Neural crest cell (in vitro differentiated cells): ENCODE measurements at places on chromosomes 2 and 18.

DNA sequence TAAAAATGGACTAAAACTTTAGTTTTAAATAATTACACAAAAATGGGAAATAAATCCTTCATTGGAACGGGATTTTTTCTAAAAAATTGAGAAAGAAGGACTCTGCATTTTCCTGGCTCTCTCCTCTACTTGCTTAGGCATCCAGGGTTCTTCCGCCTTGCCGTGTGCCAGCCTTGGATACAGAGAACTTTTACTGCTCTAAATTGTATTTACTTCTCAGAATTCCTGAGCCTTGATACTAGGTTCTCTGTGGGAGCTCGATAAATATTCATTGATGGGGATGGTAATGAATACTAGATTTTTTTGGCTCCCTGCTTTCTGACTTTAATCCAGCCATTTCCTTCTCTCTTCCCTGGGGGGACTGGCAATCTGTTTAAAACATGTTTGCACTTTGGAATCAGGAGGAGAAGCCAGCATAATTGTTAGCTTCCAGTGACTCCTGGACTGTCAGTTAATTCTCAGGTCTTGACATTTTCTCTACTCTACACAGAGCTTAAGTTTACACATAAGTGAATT, 746.1 kb upstream of the LRRTM1 start:
- DNase-seq: no peak

- no peak for DNase-seq
These were observed 38.8 kb downstream of the LIMS1 start for GRCh38 chr2:108573061-108573460.

DNA sequence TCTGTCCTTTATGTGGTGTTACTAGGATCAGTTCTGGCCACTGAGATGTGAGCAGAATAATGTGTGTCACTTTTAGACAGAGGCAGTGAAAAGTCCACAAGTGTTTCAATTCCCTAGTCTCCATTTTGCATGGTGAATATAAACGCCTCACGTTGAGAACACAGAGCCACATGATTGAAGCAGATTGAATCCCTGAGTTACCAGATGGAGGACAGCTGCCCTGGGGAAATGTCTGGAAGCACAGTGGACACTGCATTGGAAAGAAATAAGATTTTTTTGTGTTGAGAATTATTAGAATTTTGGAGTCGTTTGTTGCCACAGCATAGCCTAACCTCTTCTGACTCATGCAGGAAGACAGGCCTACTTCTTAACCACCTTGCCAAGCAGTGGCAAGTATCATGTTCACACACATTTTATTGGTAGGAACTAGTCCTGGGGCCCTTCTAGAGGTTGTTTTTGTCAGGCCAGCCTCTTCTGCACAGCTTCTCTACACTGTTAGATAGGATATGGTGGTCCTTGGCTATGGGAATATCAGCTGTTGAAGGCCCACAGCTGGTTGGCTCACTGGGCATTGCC, 188.6 kb downstream of the TMEM182 start:
- DNase-seq: no peak

GRCh38 chr2:67340133-67341011, 56.8 kb upstream of the ETAA1 start:
- no peak for DNase-seq

DNA sequence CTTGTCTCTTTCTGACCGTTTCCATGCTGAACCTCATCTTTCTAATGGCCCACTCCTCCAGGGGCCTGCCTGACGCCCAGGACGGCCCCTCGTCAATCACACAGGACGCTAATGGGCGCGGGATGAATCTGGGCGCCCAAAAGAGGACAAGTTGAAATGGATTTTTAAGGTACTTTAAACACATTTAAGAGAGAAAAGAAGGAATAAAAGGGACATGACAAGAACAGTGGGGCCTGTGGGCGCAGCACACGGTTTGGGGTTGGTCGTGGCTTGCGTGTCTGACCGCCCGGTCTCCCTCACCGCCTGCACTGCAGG, 607 bp upstream of the UBE2F start:
- DNase-seq: no peak

DNA sequence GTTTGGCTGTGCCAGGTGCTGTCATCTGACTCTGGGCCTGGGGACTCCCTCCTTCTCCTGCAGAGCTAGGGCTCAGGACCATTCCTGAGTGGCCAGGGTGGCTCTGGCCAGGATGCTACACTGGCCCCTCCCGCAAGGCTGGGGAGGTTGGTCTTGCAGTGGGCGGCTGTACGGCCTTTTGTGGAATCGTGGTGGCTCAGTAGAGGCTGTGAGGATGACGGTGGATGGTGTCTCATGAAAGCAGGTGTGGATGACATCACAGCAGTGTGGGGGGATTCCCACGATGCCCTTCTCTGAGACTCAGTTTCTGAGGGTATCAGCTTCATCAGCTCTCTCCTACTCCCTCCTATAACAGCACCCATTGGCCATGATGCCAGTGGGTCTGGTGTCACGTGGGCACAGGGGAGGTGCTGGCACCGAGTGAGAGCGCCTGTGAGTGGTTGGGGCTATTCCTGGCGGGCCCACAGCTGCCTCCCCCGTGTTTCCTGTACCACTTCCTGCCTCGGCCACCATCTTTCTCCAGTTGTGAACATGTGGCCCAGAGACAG, 144.2 kb upstream of the HDAC4 start:
- no peak for DNase-seq

DNA sequence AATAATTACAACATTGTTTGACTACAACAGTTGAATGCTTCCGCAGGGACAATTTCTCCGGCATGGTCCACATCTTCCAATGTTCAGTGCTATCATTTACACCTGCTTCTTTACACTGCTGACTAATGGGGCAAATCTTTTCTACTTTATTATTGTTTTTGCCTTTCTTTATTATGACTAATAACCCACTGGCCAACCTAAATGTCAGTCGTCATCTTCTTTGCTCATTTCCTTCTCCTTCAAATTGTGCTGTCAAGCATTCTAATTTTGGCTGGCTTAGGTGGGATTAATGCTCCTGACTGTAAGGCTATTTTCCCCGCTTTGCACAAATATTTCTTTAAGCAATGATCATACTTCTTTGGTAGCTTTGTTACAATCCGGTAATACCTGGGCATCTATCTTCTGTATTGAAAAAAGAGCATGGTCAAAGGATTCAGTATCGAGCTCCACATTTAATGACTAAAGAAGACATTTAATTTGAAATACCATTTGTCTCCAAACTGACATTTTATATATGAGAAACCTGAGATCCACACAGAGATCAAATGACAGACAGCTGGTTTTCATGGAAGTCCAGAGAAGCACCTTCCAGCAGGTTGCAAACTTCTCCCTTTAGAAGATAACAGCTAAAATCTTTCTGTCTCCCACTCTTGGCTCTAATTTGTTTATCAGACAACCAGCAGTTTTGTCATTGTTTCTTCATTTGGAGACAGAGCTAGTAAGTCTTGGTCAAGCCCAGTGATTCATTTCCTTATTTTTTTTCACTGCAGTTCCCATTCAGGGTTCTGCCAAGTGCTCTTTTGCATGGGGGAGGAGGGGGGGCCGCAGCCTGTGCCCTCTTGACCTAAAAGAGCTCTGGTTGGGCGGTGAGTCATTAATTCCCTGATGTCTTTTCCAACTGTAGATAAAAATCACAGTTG, 132.9 kb downstream of the SOCS6 start:
- no peak for DNase-seq

GRCh38 chr2:83956991-83957390, 502.1 kb downstream of the SUCLG1 start:
- no peak for DNase-seq

DNA sequence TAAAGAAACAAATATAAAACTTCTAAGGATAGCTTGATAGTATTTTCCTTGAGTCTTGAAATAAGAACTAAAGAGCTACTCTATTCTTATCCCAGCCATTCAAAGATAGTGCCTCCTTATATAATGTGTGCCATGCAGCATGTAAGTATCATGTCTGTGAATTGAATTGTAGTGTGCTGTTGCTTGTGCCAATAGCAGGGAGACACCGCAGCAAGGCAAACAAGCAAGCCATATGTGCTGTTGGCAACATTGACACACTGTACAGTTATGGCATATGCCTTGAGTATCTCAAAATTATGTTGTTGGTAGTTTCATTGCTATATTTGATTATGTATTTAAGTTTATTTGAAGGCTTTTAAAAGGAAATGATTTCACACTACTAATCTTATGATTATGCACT, 58.2 kb downstream of the ERBB4 start:
- DNase-seq: no peak

GRCh38 chr2:52327641-52328040, 1295.7 kb upstream of the NRXN1 start:
- no peak for DNase-seq

DNA sequence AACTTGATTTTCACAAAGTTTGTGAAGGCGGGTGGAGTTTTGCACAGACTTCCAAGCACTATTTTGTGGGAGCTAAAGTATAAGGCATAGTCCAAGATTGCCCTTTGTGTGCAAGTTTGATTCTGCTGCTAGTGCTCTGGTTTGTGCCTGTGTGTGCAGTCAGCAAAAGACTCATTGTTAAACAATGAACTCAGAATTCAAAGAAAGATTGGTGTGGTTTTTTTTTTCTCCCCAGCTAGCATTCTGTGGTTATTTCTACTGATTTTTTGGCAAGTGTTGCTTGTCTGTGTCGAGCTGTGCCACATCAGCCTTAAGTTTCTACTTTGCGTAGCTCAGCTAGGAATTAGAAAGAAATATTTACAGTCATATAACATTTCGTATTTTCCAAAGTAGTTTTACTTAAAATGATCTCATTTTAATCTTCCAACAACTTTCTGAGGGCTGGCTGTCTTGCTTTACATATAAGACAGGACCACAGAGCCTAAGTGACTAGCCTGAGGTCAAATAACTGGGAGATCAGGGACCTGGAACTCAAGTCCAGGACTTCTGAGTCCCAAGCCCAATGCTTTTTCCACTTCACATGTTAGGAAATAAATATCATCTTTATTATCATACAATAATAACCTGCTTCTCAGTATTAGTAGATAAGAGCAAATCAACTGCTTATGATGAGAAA, 69.8 kb downstream of the BABAM2 start:
- DNase-seq: no peak

GRCh38 chr2:85355073-85355410, 473 bp downstream of the ELMOD3 start:
- DNase-seq: no peak

DNA sequence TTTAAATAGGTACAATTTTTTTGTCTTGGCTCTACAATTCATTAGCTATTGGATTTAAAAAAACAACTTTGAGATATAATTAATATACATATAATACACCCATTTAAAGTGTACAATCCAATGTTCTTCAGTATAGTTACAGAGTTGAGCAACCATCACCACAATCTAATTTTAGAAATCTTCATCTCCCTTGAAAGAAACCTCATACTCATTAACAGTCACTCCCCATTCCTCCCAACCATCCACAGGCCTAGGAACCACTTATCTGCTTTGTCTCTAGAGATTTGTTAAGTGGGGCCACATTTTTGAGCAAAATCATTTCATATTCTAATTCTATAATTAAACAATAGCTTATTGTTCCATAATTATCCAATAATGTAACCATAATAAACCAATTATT, 32.6 kb downstream of the MRPL33 start:
- DNase-seq: no peak

DNA sequence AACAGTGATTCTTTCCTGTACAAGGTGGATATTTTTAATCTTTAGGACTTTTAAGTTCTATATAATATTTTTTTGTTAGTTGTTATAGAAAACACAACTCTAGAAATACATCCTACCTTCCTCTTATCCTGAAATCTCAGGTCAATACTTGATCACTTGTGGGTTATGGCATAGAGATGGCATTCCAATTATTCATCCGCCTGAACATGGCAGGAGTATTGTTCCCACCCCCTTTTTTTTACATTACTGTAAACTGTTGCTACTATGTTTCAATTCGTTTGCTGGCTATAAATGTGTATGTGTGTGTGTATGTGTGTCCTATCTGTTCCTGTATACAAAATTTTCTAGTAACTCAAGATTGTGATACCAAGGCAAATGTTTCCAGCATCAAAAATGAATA, 43.3 kb upstream of the FN1 start:
- DNase-seq: no peak

GRCh38 chr18:48952287-48953103, 1.7 kb upstream of the SMAD7 start:
- DNase-seq: peak; percentile 66

- no peak for DNase-seq
These were observed 70.3 kb upstream of the IL1R2 start for GRCh38 chr2:101921319-101921952.

DNA sequence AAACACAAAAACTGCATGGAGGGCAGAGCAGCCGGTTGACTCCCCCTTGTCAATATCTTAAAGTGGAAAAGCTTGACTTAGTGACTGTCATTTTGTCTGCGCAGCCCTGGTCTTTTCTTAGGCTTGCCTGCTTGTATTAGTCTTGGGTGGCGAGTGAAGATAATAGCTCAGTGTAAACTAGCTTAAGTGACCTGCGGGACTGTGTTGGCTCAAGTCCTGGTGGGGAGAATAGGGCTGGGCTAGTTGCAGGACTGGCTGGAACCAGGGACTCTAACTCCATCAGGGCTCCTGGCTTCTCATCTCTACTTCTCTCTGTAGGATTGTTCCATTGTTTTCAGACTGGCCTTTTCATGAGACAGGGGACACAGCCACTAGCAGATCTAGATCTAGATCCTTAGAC, 8.1 kb upstream of the ATG16L1 start:
- no peak for DNase-seq

- no peak for DNase-seq
These were observed 59.8 kb downstream of the DNMT3A start for GRCh38 chr2:25281941-25282340.

DNA sequence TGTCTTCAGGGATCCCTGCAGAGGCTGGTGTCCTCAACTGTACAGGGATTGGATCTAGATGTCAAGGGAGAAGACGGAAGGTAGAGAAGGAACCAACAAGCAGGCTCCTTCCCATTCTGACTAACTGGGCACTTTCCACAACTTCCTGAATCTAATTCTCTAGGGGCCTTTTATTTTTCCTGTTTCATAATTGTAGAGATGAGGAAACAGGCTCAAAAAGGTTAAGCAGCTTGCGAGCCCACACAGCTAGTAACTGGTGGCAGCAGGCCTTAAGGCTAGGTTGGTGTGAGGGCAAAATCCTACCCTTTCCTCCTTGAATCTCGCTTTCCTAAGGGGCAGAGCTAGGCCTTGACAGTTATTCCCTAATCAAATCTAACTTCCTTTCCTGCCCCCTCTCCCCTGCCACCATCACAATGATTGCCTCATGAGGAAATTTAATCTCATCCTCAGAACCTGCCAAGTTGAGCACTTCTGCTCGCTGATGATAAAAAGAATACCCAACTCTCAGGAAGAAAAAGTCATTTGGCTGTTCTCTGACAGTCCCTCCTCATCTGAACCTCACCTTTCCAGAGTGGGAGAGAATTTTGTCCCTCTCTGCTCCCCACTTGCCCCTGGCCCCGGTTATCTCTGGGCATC, 35.7 kb upstream of the POLE4 start:
- no peak for DNase-seq

GRCh38 chr2:237181844-237182243, 96.2 kb downstream of the COPS8 start:
- no peak for DNase-seq
